Stimulated activated CD8-positive, alpha-beta memory T cell treated with anti-CD3 and anti-CD28 coated beads, Interleukin-15, amount 100 ng/mL, for 1 hour (primary cell): ENCODE measurements at places on chromosomes 12 and 14.

- DNase-seq: no peak
These were observed 26.0 kb downstream of the SMUG1 start for GRCh38 chr12:54162741-54163140.

DNA sequence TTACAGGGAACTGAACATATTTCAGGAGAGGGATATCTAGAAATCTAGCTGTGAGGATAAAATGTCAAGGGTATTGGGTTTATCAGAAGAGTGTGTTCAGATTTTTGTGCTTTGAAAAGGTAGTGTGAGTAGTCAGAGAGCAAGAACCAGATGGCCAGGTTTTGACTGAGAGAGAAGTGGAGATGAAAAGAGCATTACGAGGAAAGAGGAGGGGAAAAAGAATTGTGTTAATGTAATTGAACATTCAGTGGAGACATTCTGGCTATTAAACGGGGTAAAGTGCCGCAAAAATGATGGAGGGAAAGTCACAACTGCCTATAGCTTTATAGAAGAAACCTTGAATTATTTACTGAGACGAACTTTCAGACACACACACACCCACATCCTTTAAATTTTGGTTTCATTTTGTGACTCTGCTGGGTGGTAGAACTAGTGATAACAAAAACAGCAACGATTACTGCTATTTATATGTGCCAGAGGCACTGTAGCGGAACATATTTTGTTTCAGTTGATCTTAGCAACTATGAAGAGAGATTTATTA lies 213.6 kb downstream of the ERC1 start:
- no peak for DNase-seq

DNA sequence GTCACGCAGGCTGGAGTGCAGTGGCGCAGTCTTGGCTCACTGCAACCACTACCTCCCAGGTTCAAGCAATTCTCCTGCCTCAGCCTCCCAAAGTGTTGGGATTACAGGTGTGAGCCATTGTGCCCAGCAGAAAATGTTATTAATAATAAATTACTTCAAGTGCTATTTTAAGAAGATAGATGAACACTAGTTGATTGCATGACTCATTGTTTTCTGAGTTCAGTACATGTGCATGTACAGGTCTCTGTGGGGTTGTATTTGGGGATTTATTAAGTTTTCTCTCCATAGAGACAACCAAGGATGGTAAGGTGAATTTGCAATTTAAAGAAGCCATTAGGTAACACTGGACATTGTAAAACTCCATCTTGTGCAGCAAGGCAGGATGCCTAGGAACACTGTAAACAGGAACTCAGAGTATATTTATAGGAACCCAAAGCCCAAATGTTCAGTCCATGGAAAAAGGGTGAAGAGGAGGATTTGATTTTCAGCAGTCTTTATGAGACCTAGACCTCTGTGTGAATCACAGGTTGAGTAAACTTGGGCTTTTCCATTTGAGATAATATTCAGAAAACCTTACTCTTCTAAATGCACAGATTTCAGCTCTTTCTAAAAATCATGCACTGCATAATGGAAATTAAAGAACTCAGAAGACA lies 49.3 kb upstream of the TMPO start:
- DNase-seq: no peak

DNA sequence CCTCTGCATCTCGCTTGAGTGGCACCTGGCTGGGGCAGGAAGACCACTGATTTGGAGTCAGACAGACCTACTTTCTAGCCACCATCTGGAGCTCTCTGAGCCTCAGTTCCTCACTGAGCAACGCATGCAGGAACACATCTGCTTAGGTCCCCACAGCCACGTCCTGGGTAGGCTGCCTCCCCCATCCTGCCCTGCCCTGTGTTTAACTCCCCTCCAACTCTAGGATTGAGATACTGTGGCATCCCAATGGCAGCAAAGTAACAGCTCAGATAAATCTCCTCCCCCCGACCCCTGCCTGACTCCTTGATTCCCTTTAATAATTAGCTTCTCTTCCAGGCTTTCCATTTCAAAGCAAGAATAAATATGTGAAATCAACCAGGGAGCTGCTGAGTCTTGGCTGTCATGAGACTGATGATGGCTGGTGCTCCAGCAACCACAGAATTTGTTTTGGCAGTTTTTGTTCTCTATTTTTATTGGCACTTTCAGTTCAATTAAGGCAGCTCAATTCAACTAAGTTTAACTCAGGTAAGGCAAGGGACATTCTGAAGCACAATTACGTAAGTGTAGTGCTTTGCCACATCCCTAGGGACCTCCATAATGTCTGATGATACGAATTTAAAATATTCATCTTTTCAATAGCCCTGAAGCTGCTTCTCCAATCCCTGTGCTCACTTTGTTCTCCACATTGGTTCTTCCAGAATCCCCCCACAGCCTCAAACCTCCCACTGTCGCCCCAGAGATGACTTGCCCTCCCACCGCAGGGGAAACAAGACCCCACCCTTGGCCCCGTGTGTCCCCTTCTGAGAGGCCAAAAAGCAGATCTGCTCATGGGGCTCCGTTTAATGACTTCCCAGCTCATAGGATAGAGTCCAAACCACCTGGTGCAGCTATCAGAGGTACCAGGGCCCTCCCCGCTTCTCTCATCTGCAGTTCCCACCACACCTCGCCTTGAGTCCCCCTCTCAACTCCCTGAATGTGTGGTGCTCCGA lies 58.2 kb downstream of the ESR2 start:
- DNase-seq: no peak

- DNase-seq: no peak
These were observed 24.8 kb upstream of the RNASE12 start for GRCh38 chr14:20615996-20616395.

GRCh38 chr12:75631831-75632230 lies 120.4 kb upstream of the KRR1 start:
- DNase-seq: no peak
